Fibroblast of the conjunctiva (primary cell): ENCODE measurements at places on chromosomes 1 and 21.
A peak's percentile ranks its signal among the peaks of the same experiment; 100 is the strongest.

GRCh38 chr1:204294357-204294756 lies 65.4 kb downstream of the PLEKHA6 start:
- peak; percentile 89 for DNase-seq

DNA sequence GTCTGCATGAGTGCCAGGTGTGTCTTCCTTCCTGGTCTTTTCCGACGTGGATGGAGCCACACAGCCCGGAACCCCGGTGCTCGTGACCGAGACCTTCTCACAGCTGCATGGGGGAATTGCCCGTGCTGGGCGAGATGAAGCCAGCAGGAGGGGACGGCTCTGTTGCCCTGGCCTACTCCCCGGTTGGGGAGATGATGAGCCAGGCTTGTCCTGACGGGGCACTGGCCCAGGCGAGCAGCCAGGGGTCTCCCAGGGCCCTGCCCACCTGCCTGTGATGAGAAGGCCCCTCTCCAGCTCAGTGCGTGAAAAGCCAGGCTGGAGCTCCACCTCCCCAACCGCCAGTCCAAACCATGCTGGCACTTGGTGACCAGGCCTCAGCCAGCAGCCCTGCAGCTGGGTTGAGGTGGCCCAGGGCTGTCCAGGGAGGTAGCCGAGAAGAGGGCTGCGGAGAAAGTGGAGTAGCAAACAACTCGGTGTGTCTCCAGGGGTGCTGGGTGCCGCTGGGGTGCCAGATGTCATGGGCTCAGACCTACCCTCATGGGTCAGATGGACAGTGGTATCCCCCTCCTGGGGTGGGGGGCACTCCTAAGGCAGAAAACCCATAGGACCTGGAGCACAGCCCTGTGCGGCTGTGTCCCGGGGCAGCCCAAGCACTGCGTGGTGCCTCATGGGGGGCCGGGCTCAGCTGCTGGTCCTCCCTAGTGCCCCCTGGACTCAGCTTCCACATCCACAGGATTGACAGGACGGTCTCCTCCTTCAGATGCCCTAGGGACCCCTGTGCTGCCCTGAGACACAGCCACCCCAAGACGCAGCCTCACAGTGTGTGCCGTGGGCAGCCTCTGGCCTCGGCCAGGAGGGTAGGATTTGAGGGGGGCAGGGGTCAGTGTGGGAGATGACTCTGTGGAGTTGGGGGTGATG lies 26.1 kb downstream of the PRDM16 start:
- no peak for DNase-seq

GRCh38 chr1:8533124-8533523 lies 215.2 kb downstream of the SLC45A1 start:
- no peak for DNase-seq

DNA sequence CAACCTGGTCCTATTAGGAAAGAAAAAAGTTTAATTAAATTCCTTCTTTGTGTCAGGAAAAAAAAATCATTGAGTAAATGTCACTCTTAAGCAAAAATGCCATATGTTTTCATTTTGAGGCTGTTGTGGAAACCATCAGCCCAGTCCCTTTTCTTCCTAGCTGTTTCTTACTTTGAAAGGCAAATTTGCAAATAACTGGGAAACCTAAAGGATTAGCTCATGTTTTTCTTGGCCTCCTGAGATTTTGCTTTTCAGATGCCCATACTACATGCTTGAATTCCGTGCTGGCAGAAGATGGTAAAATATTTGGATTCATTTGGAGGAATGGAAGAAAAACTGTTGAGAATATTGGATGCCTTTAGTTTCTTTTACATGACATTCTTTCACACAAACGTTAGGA lies 182.1 kb upstream of the ADAMTS5 start:
- DNase-seq = peak; percentile 49

DNA sequence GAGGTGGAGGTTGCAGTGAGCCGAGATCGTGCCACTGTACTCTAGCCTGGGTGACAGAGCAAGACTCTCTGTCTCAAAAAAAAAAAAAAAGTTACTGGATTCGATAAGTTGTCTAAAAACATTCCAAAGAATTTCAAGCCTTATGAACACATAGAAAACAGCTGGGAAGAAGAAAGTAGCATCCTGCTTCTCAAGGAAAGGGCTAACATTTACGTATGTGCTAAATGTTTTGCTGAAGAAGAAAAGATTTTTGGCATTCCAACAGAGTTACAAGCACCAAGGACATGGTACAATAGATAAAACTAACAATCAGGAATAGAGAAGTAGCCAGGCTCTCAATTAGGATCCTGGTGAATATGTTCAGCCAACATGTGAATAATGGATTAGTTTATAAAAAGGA lies 69.8 kb downstream of the HFM1 start:
- DNase-seq = no peak

DNA sequence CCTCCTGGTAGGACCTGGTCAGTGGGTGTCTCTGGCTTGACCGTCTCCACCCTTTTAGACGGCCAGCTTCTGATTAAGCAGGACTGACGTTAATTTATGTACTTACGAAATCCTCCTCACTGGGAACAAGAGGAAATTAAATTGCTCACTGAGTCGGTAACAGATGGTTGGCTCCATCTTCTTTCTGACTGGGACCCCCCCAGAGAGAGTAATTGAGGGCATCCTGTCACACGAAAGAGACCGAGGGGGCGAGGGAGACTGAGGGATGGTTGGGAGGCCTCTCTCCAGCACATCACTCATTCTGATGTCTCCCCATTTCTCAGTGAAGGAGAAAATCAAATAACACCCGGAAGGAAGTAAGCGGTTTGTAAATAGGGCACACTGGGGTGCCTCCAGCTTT lies 104.8 kb downstream of the OMA1 start:
- no peak for DNase-seq

- DNase-seq = no peak
These were observed 174.3 kb downstream of the TGFBR3 start for GRCh38 chr1:91711504-91712247.
